Osteocyte (in vitro differentiated cells): ENCODE measurements at places on chromosomes 1 and 21. TPM values are rescaled to one million over a fixed set of nuclear protein-coding genes. Genes with fewer than 3 reads are reported as not detected.
A peak's percentile ranks its signal among the peaks of the same experiment; 100 is the strongest.

OPRD1 gene
- 0.27 and 0.34 TPM in 2 replicates for total RNA-seq

CHD1L gene
- total RNA-seq, result 30.3 and 32.4 TPM in 2 replicates

GRCh38 chr1:93662481-93663207, 19.0 kb downstream of the BCAR3 start:
- H3K4me3 ChIP-seq, result peak overlapping the region; percentile 60
- no peaks in the 10 kb centered on the region for H3K27me3 ChIP-seq
- H3K4me1 ChIP-seq, result peaks cover 58% of the 10 kb centered on the region
- peak overlapping the region; percentile 90 for H3K27ac ChIP-seq
- peaks cover 4% of the 10 kb centered on the region for H3K36me3 ChIP-seq

DNA sequence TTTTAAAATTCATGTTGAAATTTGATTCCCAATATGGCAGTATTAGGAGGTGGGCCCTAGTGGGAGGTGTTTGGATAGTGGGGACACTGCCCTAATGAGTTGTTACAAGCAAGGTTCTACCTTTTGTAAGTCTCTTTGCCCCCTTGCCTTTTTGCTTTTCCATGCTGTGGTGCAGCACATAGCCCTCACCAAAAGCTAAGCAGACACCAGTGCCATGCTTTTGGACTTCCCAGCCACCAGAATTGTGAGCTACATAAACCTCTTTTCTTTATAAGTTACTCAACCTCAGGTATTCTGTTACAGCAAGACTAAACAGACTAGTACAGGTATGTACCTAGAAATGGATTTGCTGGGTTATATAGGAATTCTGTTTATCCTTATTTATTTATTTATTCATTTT, 13.7 kb downstream of the ZMYM4 start:
- no peak for DNase-seq
- H3K4me1 ChIP-seq, result peaks cover 19% of the 10 kb centered on the region
- H3K36me3 ChIP-seq, result peaks cover 35% of the 10 kb centered on the region
- H3K4me3 ChIP-seq, result no peak overlapping the region
- H3K27me3 ChIP-seq, result no peaks in the 10 kb centered on the region

DNA sequence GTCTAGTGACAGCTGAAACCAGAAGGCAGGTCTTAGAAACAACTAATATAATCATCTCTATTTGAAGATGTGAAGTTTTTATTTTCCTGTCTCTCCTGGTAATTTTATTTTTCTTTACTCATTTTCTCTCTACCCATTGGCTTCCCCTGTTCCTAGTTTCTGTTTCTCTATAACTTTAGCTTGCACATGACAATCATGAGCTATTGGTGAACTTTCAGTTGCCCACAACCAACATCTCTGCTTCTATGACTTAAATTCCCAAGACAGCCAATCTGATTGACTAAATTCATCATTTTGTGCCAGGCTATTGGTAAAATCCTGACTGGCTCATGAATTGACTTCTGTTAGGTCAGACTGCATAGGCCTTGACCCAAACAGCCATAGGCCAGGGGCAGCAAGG, 13.7 kb upstream of the ACADM start:
- H3K4me1 ChIP-seq, result no peaks in the 10 kb centered on the region
- H3K36me3 ChIP-seq, result no peaks in the 10 kb centered on the region
- H3K27me3 ChIP-seq, result peaks cover 38% of the 10 kb centered on the region
- H3K27ac ChIP-seq, result no peak overlapping the region
- H3K4me3 ChIP-seq, result no peak overlapping the region
- DNase-seq, result no peak

HPDL gene
- total RNA-seq, result 0.35 TPM in 1 of 2 replicates, not detected in the other

DNA sequence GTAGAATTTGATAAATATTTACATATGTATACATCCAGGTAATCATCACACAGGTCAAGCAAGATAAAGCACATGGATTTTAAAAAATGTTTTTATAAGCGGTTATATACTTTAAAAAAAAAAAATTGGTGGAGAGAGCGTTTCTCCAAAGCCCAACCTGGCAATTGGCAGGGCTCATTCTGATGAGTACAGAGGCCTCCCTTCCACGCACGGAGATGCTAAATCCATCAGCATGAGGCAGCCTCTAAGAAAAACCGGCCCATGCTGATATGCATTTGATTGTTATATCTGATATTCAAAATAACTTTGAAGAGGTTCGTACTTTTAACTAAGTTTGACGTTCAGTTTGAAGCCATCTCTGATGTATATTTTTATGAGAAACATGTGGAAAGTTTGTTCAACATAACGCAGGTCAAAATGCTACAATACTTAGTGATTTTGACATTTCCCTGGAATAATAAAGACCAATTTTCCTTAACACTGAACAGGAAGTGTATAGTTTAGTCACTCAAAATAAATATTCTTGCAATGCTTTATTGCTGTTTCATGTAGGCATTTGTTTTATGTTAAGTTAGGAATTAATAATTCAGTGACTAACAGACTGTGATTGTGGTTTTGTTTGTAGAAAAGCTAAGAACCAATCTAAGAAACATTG, 151.7 kb downstream of the NR5A2 start:
- peaks cover 46% of the 10 kb centered on the region for H3K4me1 ChIP-seq
- H3K27ac ChIP-seq, result peak overlapping the region; percentile 71
- no peaks in the 10 kb centered on the region for H3K36me3 ChIP-seq

GRCh38 chr1:241695246-241696171, 43.4 kb downstream of the WDR64 start:
- H3K27me3 ChIP-seq, result peaks cover 10% of the 10 kb centered on the region
- no peak for DNase-seq
- no peaks in the 10 kb centered on the region for H3K36me3 ChIP-seq
- no peak overlapping the region for H3K4me3 ChIP-seq

TM2D1 gene
- 53.2 and 56.9 TPM in 2 replicates for total RNA-seq

CD247 gene
- total RNA-seq, result not detected in 2 replicates

- H3K4me3 ChIP-seq, result no peak overlapping the region
- H3K4me1 ChIP-seq, result no peaks in the 10 kb centered on the region
- H3K27ac ChIP-seq, result no peak overlapping the region
- H3K36me3 ChIP-seq, result no peaks in the 10 kb centered on the region
- no peak for DNase-seq
- no peaks in the 10 kb centered on the region for H3K27me3 ChIP-seq
Observed at GRCh38 chr21:40923407-40923806, 76.4 kb upstream of the DSCAM start.

GRCh38 chr1:2098839-2099785, 48.9 kb downstream of the PRKCZ start:
- no peak overlapping the region for H3K4me3 ChIP-seq
- no peaks in the 10 kb centered on the region for H3K36me3 ChIP-seq
- H3K27ac ChIP-seq, result no peak overlapping the region

DNA sequence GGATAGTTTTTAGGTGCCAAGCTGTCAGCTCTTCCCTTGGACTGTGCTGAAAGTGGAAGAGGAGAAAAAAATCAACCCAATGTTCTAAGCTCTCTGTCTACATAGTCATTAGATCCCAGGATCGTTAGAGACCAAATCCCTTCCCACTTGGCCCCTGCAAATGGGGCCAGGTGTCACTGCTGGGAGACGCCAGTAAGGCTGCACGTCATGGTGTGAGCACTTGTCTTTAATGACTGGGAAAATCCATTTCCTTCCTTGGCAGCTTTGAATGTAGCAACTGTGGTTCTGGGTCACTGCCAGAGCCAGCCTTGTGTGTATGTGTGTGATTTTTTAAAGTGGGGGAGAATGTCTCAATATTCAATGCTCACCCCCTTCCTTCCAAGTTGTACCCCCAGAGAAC, 59.9 kb downstream of the MAN1C1 start:
- no peak for DNase-seq
- H3K36me3 ChIP-seq, result peaks cover 24% of the 10 kb centered on the region
- no peak overlapping the region for H3K27ac ChIP-seq
- peaks cover 3% of the 10 kb centered on the region for H3K4me1 ChIP-seq
- peaks cover 34% of the 10 kb centered on the region for H3K27me3 ChIP-seq

GRCh38 chr1:39854738-39855137, 28.6 kb downstream of the TRIT1 start:
- no peak for DNase-seq
- peaks cover 12% of the 10 kb centered on the region for H3K4me1 ChIP-seq
- peaks cover 19% of the 10 kb centered on the region for H3K36me3 ChIP-seq
- H3K4me3 ChIP-seq, result no peak overlapping the region
- H3K27ac ChIP-seq, result no peak overlapping the region
- no peaks in the 10 kb centered on the region for H3K27me3 ChIP-seq

- H3K36me3 ChIP-seq, result no peaks in the 10 kb centered on the region
- H3K4me1 ChIP-seq, result peaks cover 42% of the 10 kb centered on the region
- no peak for DNase-seq
- no peak overlapping the region for H3K27ac ChIP-seq
- H3K27me3 ChIP-seq, result peaks cover 7% of the 10 kb centered on the region
Observed at GRCh38 chr1:182607566-182607965, 3.4 kb upstream of the RGS16 start.

DNA sequence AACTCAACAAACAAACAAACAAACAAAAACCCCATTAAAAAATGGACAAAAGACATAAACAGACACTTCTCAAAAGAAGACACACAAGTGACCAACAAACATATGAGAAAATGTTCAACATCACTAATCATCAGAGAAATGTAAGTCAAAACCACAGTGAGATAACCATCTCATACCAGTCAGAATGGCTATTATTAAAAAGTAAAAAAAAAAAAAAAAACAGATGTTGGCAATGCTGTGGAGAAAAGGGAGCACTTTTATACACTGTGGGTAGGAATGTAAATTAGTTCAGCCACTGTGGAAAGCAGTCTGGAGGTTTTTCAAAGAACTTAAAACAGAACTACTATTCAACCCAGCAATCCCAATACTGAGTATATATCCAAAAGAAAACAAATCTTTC, 94.7 kb downstream of the PLPP3 start:
- DNase-seq, result no peak
- peaks cover 2% of the 10 kb centered on the region for H3K36me3 ChIP-seq
- H3K27ac ChIP-seq, result no peak overlapping the region
- peaks cover 7% of the 10 kb centered on the region for H3K4me1 ChIP-seq
- no peaks in the 10 kb centered on the region for H3K27me3 ChIP-seq

PLA2G4A gene
- total RNA-seq, result 1.5 and 2.4 TPM in 2 replicates

ZZZ3 gene
- total RNA-seq, result 51.5 and 54.3 TPM in 2 replicates
